LHCN-M2 (cell line): ENCODE measurements at places on chromosomes 7 and 10.

DNA sequence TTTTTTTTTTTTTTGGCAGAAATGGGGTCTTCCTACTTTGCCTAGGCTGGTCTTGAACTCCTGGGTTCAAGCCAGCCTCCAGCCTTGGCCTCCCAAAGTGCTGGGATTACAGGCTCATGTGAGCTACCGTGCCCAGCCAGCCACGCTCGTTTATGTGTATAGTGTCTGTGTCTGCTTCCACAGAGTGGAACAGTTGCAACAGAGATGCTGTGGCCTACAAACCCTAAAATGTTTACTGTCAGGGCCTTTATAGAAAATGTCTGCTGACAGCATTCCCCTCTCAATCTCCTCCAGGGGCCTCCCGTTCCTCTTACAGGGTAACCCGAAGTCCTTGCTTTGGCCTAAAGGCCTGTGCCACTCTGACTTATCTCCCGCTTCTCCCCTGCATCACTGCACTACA, 87.6 kb upstream of the LEP start:
- no peak for DNase-seq

GRCh38 chr7:3042861-3043489, 692 bp downstream of the CARD11 start:
- no peak for DNase-seq

DNA sequence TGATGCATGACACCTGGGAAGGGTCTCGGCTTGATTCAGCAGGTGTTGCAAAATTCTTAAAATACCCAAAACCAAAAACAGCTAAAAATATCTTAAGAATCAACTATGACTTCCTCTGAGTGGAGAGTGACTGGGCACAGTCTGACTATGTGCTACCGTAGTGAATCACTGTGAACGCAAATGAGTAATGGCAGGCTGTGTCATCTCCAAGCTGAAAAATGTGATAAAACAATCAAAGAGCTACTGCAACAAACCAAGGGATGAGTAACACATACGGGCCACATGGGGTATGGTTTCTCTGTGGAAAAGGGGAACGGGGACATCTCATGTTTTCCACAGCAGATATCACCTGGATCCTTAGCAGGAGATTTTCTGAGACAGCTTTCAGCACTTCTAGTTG, 127.5 kb downstream of the ABCA13 start:
- DNase-seq: peak; percentile 90

DNA sequence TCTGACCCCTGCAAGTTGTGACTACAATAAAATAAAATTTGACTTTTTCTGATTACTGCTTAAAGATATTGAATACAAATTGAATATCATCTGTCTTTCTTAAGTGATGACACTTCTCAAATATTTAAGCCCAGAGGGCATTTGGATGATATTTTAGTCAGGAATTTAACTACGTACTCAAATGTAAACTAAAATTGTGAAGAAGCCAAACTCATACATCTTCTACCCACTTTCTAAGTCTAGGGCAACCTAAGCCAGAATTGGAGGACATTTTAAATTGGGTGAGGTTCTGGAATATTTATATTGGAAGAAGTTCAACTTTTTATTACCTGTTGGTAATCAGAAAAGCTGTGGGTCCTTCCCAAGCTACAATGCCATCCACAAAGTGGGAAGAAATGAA, 149.1 kb upstream of the WDR11 start:
- DNase-seq: no peak

DNA sequence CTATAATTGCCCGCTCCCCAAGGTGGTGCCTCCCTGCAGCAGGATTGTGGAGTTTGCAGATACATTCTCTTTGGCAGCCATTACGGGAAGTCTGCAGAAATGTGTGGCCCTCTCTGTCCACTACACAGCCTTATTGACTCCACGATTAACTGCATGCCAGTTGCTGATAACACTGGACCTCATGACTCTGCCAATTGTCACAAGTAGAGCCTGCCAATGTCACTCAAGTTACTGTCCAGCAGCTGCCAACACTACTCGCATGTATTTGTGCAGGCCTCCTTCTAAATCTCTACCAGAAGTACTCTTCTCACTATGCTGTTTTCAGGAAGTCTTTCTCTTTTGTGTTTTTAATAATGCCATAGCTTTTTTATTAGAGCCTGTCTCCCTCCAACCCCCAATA, 128.8 kb downstream of the PPP1R3A start:
- no peak for DNase-seq

DNA sequence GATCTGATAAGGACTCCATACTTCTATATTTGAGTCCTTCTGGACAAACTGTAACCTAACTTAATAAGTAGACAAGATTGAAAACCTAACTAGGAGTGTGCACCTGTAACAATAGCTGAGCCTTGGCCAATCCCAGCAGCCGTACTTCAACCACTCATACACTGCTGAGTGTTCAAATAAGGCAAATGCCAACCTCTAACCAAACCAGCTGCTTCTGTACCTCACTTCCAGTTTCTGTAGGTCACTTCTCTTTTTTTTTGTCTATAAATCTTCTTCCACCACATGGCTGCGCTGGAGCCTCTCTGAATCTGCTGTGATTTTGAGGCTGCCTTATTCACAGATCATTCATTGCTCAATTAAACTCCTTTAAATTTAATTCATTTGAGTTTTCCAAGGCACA, 753.2 kb downstream of the DNAJB9 start:
- DNase-seq: no peak

GRCh38 chr7:116384936-116385635, 114.5 kb upstream of the CAV2 start:
- DNase-seq: no peak
